ENCODE measurements at places on chromosomes 3 and 15. TPM values are rescaled to one million over a fixed set of nuclear protein-coding genes. Genes with fewer than 3 reads are reported as not detected.

The FMN1 gene
- 8.6 TPM for total RNA-seq

The SLC22A14 gene
- total RNA-seq = 0.86 TPM

The SLC28A2 gene
- not detected for total RNA-seq

The TM2D3 gene
- total RNA-seq = 48.4 TPM

The ADAMTS17 gene
- total RNA-seq = under 0.01 TPM

The FSTL1 gene
- 1,795 TPM for total RNA-seq

The CERS3 gene
- total RNA-seq = not detected

The HRH1 gene
- 26.8 TPM for total RNA-seq

The GP5 gene
- total RNA-seq = not detected

The LMAN1L gene
- not detected for total RNA-seq

The PLAAT1 gene
- total RNA-seq = not detected

The DNAH12 gene
- total RNA-seq = under 0.01 TPM

The DENND4A gene
- total RNA-seq = 20.0 TPM

The INKA1 gene
- total RNA-seq = 11.0 TPM

The C15orf39 gene
- 8.1 TPM for total RNA-seq

The C2CD4A gene
- not detected for total RNA-seq

The WDR93 gene
- under 0.01 TPM for total RNA-seq

The CELF6 gene
- total RNA-seq = not detected

The SLC28A1 gene
- total RNA-seq = not detected

The FBN1 gene
- total RNA-seq = 333 TPM

The C3orf80 gene
- total RNA-seq = 0.86 TPM

The PFKFB4 gene
- 18.1 TPM for total RNA-seq

The LMCD1 gene
- 170 TPM for total RNA-seq

The FAH gene
- 21.9 TPM for total RNA-seq

The ACTRT3 gene
- 5.2 TPM for total RNA-seq

All from fibroblast of villous mesenchyme (primary cell).